ENCODE measurements at places on chromosomes 6 and 20.

GRCh38 chr6:111478749-111479148 lies 4.3 kb downstream of the REV3L start:
- peaks cover 65% of the 10 kb centered on the region for H3K4me1 ChIP-seq
- H3K4me3 ChIP-seq, result no peak overlapping the region

DNA sequence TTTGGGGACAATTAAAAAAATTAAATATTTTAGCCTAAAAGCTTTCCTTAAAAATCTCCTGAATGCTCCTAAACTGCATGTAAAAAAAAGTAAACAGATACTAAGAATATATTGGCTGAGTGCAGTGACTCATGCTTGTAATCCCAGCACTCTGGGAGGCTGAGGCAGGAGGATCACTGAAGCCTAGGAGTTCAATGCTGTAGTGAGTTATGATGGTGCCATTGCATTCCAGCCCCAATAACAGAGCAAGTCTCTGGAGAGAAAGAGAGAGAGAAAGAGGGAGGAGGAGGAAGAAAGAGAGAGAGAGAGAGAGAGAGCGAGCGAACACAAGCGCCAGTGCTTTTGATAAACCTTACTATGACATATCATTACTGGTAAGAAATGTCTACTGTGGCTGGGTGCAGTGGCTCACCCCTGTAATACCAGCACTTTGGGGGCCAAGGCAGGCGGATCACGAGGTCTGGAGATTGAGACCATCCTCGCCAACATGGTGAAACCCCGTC lies 58.8 kb downstream of the FKBP5 start:
- no peaks in the 10 kb centered on the region for H3K4me1 ChIP-seq
- H3K4me3 ChIP-seq, result no peak overlapping the region
- no peak overlapping the region for H3K27ac ChIP-seq
- peaks cover 99% of the 10 kb centered on the region for H3K36me3 ChIP-seq
- DNase-seq, result no peak
- H3K27me3 ChIP-seq, result no peaks in the 10 kb centered on the region

GRCh38 chr6:6661191-6661590 lies 72.7 kb downstream of the LY86 start:
- DNase-seq, result no peak
- H3K27ac ChIP-seq, result no peak overlapping the region
- H3K4me1 ChIP-seq, result peaks cover 5% of the 10 kb centered on the region
- H3K27me3 ChIP-seq, result no peaks in the 10 kb centered on the region

DNA sequence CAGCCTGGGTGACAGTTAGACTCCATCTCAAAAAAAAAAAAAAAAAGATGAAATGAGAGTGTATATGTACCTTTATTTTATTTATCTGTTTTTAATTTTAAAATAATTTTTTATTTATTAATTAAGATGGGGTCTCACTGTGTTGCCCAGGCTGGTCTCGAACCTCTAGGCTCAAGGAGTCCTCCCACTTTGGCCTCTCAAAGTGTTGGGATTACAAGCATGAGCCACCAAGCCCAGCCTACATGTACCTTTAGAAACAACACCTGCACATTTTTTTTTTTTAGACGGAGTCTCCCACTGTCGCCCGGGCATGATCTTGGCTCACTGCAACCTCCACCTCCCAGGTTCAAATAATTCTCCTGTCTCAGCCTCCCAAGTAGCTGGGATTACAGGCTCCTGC lies 12.1 kb upstream of the PARD6B start:
- no peak for DNase-seq
- no peaks in the 10 kb centered on the region for H3K27me3 ChIP-seq
- H3K36me3 ChIP-seq, result no peaks in the 10 kb centered on the region
- peaks cover 4% of the 10 kb centered on the region for H3K4me1 ChIP-seq
- H3K4me3 ChIP-seq, result no peak overlapping the region

DNA sequence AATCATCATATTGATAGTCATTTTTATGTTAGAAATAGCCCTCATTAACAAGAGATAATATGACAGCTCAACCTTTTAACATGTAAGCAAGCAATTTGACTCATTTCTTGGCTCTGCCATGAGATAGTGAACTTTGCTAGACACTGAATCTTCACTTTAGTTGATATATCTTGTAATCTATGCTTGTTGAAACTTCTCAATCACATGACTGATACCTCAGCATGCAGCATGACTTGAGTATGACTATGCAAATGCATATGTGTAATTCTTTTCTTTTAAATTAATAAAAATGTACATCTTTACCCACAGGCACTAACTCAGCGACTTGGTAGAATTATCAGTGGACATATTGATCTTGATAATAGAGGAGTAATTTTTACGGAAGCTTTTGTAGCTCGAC lies 6.6 kb downstream of the UFL1 start:
- no peaks in the 10 kb centered on the region for H3K27me3 ChIP-seq
- H3K4me1 ChIP-seq, result peaks cover 13% of the 10 kb centered on the region
- H3K36me3 ChIP-seq, result peaks cover 77% of the 10 kb centered on the region
- no peak overlapping the region for H3K4me3 ChIP-seq
- DNase-seq, result no peak
- no peak overlapping the region for H3K27ac ChIP-seq

- no peaks in the 10 kb centered on the region for H3K27me3 ChIP-seq
- no peak overlapping the region for H3K4me3 ChIP-seq
- no peaks in the 10 kb centered on the region for H3K36me3 ChIP-seq
Measured at GRCh38 chr20:40287683-40288082, 401.4 kb downstream of the MAFB start.

DNA sequence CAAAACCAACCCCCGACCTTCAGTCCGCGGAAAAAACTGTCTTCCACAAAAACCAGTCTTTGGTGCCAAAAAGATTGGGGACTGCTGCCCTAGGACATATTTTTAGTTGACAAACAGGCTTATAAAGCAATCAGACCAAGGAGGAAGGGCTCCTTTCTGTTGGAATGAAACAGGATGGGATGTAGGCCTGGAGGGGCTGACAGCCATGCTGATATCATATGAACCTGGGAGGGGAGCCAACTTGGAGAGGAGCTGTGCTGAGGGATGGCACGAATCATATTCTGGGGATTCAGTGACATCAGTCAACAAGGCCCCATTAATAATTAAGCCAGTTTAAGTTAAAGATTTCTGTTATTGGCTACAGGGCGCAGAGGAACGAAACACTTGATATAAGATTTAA lies 225.4 kb upstream of the TSHZ2 start:
- DNase-seq, result peak; percentile 32
- H3K27me3 ChIP-seq, result no peaks in the 10 kb centered on the region
- no peaks in the 10 kb centered on the region for H3K36me3 ChIP-seq
- no peak overlapping the region for H3K27ac ChIP-seq
- H3K4me3 ChIP-seq, result no peak overlapping the region

GRCh38 chr6:85006362-85006761 lies 242.0 kb upstream of the TBX18 start:
- H3K4me1 ChIP-seq, result no peaks in the 10 kb centered on the region
- H3K4me3 ChIP-seq, result no peak overlapping the region
- no peak overlapping the region for H3K27ac ChIP-seq
- no peak for DNase-seq
- no peaks in the 10 kb centered on the region for H3K27me3 ChIP-seq

- peaks cover 35% of the 10 kb centered on the region for H3K36me3 ChIP-seq
- H3K4me3 ChIP-seq, result no peak overlapping the region
- no peaks in the 10 kb centered on the region for H3K27me3 ChIP-seq
- no peak overlapping the region for H3K27ac ChIP-seq
- DNase-seq, result no peak
Measured at GRCh38 chr6:82216549-82216948, 31.0 kb downstream of the IBTK start.

DNA sequence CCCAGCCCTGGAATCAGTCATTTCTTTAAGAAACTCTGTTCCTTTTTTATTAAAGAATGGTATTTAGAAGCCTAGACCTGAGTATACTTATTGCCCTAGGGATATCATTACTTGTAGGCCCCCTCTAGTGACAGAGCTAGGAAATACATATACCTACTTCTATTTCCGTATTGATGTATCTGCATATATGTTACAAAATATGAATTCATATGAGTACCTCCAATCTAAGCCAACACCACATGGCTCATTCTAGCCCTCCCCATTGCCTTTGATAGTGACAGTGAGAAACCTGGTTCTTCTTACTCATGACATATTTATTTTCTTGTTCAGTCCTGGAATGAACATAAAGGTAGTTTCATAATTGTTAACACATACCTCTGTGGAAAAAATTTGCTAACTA lies 137.2 kb downstream of the FARS2 start:
- H3K4me3 ChIP-seq, result no peak overlapping the region
- peak; percentile 51 for DNase-seq
- no peak overlapping the region for H3K27ac ChIP-seq
- H3K4me1 ChIP-seq, result no peaks in the 10 kb centered on the region
- H3K36me3 ChIP-seq, result no peaks in the 10 kb centered on the region

- no peaks in the 10 kb centered on the region for H3K36me3 ChIP-seq
- no peak overlapping the region for H3K4me3 ChIP-seq
- no peak overlapping the region for H3K27ac ChIP-seq
Measured at GRCh38 chr6:7649037-7649810, 59.2 kb downstream of the SNRNP48 start.

- no peak for DNase-seq
- H3K27me3 ChIP-seq, result no peaks in the 10 kb centered on the region
- H3K27ac ChIP-seq, result no peak overlapping the region
- H3K4me1 ChIP-seq, result peaks cover 32% of the 10 kb centered on the region
Measured at GRCh38 chr6:70563530-70563929, 3.2 kb upstream of the SDHAF4 start.
